ENCODE measurements at places on chromosomes 2 and 18.
A peak's percentile ranks its signal among the peaks of the same experiment; 100 is the strongest.

- DNase-seq: no peak
These were observed 55.9 kb upstream of the SP3 start for GRCh38 chr2:174020926-174021662.

GRCh38 chr18:37658894-37659293 is 93.3 kb upstream of the CELF4 start:
- DNase-seq: no peak

- peak; percentile 87 for DNase-seq
These were observed 7.9 kb downstream of the CROCC2 start for GRCh38 chr2:240913810-240914644.

GRCh38 chr2:56682397-56682760 is 498.6 kb downstream of the CCDC85A start:
- no peak for DNase-seq

GRCh38 chr2:227388537-227389011 is 825 bp upstream of the SCYGR1 start:
- DNase-seq: no peak

- DNase-seq: no peak
These were observed 134.8 kb downstream of the DTNA start for GRCh38 chr18:34844732-34845459.

Measured in left hindlimb (tissue), 1 donor.